ENCODE measurements at places on chromosomes 6 and 20.

DNA sequence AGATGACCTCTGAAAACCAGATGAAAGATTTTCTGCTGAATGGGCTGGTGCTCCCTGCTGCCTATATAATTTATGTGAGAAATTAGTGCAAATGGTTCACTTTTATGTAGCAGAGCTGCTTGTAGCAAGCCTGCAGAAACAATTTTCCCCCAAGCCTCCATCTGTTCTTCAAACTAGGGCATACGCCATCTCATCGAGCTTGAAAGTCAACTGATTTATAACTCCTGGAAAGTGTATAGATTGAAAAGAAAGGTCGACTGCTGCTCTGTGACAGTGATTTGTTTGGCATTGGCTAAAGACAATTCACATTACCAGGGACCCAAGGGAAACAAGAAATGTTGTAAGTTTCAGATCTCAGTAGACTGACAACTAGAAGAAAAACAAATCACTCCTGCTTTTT lies 93.3 kb downstream of the PACRG start:
- H3K36me3 ChIP-seq, result no peaks in the 10 kb centered on the region
- H3K4me1 ChIP-seq, result no peaks in the 10 kb centered on the region
- no peak for DNase-seq

DNA sequence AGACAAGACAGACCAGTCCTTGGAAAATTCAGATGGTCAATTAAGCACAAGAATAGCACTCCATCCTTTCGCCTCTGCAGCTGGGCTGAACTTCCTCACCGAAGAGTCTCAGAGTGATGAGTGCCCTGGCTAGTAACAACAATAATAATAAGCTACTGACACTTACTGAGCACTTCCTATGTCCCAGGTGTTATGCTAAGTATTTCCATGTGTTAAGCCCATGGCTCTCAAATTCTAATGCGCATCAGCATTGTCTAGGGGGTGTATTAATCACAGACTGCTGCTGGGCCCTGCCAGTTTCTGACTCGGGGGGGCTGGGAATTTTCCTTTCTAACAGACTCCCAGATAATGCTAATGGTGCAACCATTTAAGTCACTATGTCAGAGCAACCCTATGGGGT lies 118.2 kb upstream of the LRFN2 start:
- no peaks in the 10 kb centered on the region for H3K36me3 ChIP-seq
- H3K27ac ChIP-seq, result no peak overlapping the region
- no peaks in the 10 kb centered on the region for H3K4me1 ChIP-seq

GRCh38 chr6:93424303-93425064 lies 5.1 kb upstream of the EPHA7 start:
- H3K36me3 ChIP-seq, result no peaks in the 10 kb centered on the region
- peaks cover 38% of the 10 kb centered on the region for H3K27me3 ChIP-seq
- DNase-seq, result no peak
- H3K4me3 ChIP-seq, result no peak overlapping the region
- H3K27ac ChIP-seq, result no peak overlapping the region
- peaks cover 10% of the 10 kb centered on the region for H3K4me1 ChIP-seq

- H3K27me3 ChIP-seq, result no peaks in the 10 kb centered on the region
- no peak overlapping the region for H3K27ac ChIP-seq
- no peaks in the 10 kb centered on the region for H3K36me3 ChIP-seq
- H3K4me3 ChIP-seq, result no peak overlapping the region
- H3K4me1 ChIP-seq, result peaks cover 7% of the 10 kb centered on the region
- no peak for DNase-seq
Observed at GRCh38 chr6:136092897-136093296, 157.2 kb downstream of the MTFR2 start.

All from esophagus squamous epithelium (tissue), 5 donors.